ENCODE measurements at places on chromosomes 2 and 18.

GRCh38 chr18:8794156-8794933, 89.0 kb downstream of the MTCL1 start:
- DNase-seq, result no peak

DNA sequence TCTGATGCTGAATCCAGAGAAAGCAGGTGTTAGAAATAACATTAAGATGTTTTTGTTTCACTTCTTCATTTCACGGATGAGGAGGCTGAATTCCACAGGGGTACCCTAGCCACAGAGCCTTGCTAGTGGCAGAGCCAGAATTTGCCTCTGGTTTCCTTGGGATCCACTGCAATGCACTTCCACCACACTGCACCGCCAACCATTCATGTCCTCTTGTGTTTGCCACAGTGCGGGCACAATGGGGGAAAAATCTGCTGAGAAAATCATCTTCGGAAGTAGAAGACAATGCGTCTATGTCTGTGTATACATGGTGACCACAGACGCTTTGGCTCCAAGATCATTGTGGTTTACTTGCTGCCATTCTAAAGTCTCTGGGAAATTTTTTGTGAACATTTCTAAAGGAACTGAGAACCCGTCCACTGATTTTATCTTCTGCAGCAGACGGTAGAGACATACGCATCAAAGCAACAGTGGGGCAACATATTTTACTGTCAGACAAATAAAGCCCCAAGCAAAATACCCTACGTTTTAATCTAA, 14.9 kb downstream of the ICOS start:
- no peak for DNase-seq

DNA sequence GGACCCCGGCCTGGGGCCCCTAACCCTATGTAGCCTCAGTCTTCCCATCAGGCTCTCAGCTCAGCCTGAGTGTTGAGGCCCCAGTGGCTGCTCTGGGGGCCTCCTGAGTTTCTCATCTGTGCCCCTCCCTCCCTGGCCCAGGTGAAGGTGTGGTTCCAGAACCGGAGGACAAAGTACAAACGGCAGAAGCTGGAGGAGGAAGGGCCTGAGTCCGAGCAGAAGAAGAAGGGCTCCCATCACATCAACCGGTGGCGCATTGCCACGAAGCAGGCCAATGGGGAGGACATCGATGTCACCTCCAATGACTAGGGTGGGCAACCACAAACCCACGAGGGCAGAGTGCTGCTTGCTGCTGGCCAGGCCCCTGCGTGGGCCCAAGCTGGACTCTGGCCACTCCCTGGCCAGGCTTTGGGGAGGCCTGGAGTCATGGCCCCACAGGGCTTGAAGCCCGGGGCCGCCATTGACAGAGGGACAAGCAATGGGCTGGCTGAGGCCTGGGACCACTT, 16.4 kb downstream of the EMX1 start:
- DNase-seq, result no peak

- DNase-seq, result no peak
Observed at GRCh38 chr2:164234074-164234473, 387.2 kb downstream of the GRB14 start.

GRCh38 chr18:74529378-74529777, 4.9 kb upstream of the CNDP1 start:
- DNase-seq, result no peak

DNA sequence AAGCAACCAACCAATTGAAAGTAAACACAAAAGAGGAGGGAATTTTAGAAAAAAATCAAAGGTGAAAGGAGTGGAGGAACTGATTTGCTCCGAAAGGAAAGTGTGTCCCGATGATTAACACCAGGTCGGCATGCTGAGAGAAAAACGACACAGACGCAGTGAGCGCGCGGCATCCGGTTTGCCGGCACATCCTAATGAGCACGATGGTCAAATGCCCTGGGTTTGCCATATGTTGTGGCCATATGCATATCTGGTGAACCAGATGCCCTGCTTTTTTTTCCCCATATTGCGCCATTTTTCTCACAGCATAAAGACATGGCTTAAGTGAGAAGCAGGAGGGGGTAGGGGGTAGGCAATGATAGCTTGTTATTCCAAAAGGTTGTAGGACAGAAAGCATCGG, 626.7 kb downstream of the BCL11A start:
- no peak for DNase-seq

- DNase-seq, result no peak
Observed at GRCh38 chr2:61262699-61263098, 100.7 kb downstream of the C2orf74 start.

- no peak for DNase-seq
Observed at GRCh38 chr2:10947446-10948187, 35.9 kb downstream of the KCNF1 start.

DNA sequence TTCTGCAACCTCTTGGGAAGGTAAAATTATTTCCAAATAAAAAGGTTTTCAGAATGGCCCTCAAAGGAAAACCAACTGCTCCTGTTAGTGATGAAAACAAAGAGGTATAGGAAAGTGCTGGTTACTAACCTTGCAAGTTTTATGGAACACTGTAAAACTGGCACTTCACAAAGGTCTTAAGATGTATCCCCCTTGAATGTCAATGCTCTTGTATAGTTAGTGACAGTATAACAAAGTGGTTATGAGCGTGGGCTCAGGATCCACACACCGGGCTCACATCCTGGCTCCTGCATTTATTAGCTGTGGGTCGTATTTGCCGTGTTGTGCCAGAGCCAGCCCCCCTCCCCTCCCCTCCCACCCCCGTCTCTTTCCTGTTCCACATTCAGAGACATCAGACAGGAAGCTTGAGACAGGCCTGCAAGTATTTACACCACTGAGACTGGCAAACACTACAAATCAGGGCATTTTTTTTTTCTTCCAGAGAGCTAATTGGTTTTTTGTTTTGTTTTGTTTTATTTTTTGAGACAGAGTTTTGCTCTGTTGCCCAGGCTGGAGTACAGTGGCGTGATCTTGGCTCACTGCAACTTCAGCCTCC, 9.2 kb upstream of the DNPEP start:
- no peak for DNase-seq

DNA sequence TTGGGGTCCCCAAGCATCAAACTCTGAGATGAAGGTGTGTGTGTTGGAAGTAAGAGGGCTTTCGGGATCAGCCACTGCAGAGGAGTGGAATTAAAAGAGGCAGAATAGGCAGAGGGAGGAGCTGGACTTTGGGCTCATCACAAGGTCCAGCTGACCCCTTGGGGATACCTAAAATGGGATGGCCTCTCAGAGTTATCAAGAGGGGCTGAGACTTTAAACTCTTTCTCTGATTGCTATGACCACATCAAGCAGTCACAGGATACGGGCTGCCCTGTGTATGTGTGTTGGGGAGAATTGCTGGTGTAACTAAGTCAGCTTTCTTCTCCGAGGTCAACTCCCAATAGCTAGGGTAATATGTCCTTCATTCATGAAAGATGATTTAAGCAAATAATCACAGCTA, 127.7 kb upstream of the SLC14A2 start:
- DNase-seq, result no peak

- no peak for DNase-seq
Observed at GRCh38 chr2:32678825-32679224, 51.0 kb downstream of the TTC27 start.

GRCh38 chr18:22052405-22053105, 116.8 kb upstream of the GATA6 start:
- DNase-seq, result no peak

DNA sequence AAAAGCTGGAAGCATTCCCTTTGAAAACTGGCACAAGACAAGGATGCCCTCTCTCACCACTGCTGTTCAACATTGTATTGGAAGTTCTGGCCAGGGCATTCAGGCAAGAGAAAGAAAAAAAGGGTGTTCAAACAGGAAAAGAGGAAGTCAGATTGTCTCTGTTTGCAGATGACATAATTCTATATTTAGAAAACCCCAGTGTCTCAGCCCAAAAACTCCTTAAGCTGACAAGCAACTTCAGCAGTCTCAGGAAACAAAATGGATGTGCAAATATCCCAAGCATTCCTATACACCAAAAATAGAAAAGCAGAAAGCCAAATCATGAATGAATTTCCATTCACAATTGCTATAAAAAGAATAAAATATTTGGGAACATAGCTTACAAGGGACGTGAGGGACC, 11.1 kb downstream of the SLC8A1 start:
- DNase-seq, result no peak

GRCh38 chr18:59617468-59617932, 79.7 kb downstream of the CCBE1 start:
- no peak for DNase-seq

- DNase-seq, result no peak
Observed at GRCh38 chr2:200687922-200688920, 102.4 kb downstream of the AOX1 start.

DNA sequence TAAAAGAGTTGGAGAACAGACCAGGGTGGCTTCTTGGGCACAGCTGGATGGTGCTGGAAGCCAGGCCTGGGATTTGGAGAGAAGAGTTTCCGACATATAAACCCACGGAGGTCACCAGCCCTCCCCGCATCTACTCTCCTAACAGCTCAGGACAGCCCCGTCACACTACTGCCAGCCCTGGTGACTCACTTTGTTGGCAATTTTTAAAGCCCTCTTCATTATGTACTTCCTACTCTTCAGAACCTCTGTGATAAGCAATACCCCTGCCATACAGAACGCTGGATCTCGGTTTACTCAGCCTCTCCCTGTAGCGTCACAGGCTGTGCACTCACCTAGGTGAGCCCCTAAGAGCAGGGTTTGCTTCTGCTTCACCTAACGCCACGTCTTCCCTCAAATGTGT, 48.1 kb downstream of the ID2 start:
- no peak for DNase-seq

DNA sequence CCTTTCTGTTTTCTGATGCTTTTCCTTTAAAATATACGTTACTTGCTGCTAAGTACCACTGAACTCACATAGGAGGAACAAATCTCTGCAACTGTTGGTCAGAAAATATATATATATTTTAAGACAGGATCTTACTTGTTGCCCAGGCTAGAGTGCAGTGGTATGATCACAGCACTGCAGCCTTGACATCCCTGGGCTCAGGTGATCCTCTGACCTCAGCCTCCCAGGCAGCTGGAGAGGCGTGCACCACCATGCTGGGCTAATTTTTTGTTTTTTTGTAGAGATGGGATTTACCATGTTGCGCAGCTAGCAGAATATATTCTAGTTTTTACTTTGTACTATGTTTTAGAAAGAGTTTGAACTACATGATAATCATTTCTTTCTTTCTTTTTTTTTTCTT, 51.5 kb downstream of the EHBP1 start:
- DNase-seq, result no peak

DNA sequence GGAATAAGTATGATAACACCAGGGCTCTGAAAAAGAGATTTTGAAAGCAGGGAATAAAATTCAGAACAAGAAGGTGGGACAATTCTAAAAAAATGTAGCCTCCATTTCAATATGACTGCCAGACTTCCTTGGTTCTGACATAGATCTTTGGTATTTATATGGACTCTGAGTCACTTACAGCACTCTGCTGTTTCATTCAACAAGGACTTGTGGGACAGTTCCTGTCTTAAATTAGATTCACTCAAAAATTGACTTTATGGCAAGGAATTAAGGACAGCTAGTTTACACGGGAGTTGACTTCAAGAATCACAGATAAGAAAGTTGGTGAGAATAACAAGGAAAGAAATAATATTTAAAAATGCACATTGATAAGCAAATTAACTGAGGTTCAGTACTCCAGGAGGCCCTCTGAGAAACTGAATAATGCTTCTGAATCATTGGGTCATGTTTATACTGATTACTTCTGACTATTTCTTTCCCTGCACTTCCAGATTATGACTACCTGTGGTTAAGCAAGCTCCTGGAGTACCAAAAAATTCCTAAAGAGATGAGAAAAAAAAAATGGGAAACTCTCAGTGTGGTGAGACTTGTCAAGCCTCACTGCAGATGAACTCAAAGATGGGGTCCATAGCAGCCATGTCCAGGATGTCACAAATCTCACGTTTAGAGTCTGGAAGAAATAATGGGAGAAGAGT, 828.3 kb upstream of the PIK3C3 start:
- no peak for DNase-seq

DNA sequence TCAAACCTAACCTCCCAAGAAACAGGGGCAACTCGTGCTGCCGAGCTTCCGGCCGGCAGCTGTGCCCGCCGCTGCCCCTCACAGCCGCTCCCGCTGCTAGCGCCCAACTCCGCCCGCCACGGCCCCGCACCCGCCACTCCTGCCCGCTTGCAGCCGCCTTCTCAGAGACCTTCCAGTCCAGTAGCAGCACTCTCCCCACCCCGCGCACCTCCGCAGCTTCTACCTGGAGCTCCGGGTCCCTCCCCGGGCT, 722 bp upstream of the C2orf15 start:
- no peak for DNase-seq

Data from stimulated activated CD8-positive, alpha-beta memory T cell treated with anti-CD3 and anti-CD28 coated beads, Interleukin-15, amount 100 ng/mL, for 24 hours (primary cell).